ENCODE measurements at places on chromosomes 4 and X.

DNA sequence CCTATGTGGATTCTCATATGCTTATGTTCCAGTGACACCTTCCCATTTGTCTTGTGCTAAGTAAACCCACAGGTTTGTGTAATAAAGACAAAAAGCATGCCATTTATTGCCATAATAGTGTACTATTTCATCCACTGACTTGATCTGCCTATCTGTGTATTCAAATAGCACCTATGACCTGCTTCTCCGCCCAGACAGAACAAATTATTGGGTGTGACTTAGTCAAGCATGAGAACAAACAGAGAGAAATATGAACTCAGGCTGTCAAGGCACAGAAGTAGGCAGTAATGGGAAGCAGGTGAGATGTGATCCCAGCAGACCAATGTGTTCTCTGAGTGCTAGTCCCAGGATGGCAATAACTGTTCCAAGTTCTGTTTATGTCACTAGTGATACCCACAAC lies 25.4 kb downstream of the ELOVL6 start:
- no peak for DNase-seq

DNA sequence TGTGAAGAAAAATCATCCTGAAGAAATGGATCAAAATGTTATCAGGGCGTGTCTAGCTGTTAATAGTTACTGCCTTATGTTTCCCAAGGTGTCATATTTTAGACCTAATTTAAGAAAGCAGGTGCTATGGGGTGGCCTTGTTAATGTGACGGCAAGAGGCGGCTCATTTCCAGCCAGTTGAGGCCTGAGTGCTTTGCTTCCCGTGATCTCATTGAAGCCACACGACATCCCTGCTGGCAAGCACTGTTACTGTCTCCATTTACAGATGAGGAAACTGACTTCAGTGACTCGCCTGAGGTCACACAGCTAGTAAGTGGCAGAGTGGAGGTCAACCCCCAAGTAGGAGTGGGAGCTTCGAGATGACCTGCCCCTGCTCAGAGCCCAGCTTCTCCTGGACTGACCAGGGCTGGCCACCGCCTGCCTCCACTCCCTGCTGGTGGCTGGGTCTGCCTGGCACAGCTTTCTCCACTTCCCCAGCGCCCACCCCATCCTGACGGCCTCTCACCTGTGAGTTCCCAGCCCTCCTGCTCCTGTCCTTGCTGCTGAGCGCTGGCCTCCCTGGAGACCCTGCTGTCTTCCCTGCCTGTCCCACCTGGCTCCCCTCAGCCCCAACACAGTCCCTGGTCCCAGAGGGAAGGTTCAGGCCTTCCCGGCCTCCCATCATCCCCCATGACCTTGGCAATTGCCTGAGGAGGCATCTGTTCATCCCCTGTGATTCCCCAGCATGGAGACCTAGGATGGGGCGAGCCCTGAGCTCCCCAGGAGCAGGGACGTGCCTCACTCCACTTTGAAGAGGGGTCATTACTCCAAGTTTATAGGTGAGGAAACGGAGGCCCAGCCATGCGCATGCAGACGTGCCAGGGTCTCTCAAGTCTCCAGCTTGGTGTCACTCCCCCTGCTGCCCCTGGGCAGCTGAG lies 47.7 kb upstream of the SORCS2 start:
- DNase-seq, result no peak

GRCh38 chr4:17577665-17578481 lies 875 bp downstream of the LAP3 start:
- DNase-seq, result no peak

DNA sequence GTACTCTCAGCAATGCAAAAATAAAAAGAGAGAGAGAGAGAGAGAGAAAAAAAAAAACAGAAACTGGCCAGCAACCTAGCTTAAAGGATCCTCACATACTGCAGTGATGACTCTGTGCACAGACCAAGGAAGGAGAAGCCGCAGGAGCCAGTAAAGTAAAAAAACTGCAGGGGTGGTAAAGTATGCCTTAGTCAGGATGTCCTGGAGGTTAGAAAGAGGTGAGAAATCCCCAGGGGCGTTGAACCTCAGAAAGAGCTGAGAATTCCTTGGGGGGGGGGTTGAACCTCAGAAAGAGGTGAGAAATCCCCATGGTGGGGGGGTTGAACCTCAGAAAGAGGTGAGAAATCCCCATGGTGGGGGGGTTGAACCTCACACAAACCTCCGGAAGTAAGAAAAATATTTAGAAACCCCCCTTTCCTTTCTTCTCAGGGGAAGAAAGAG lies 48.0 kb downstream of the MAGEA9 start:
- no peak for DNase-seq

GRCh38 chr4:142778430-142778829 lies 67.7 kb downstream of the INPP4B start:
- DNase-seq, result no peak

DNA sequence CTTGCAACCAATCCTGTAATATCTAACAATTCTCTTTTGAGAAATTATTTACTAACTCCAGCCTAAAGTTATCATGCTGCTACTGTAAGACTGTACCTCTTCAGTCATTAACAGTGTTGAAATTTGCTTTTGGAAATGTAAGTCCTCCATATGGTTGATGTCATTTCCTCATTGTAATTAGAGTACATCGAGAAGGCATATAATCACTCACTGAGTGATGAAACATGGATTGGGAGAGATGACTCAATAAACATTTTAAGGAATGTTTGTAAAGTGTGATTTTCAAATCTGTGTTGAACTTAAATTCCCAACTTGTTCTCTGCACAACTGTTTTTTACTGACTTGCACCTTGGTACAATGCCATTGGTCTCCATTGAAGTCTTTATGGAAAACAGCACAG lies 61.2 kb downstream of the HMGB2 start:
- no peak for DNase-seq

- DNase-seq, result no peak
Measured at GRCh38 chrX:154540897-154541535, 5.6 kb downstream of the G6PD start.

DNA sequence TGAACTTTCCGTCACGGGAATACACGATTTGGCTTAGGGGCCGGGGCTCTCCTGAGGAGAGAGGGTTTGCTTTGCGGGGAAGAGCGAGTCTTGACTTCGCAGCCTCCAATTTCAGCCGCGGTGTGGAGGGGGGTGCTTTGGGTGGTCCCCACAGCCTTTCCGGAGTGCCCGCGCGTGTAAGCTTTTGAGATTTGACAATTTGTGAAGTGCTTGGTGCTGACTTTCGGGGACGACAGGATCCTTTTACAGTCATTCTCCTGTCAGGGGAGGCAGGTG lies 355 bp downstream of the SCML1 start:
- DNase-seq, result no peak

DNA sequence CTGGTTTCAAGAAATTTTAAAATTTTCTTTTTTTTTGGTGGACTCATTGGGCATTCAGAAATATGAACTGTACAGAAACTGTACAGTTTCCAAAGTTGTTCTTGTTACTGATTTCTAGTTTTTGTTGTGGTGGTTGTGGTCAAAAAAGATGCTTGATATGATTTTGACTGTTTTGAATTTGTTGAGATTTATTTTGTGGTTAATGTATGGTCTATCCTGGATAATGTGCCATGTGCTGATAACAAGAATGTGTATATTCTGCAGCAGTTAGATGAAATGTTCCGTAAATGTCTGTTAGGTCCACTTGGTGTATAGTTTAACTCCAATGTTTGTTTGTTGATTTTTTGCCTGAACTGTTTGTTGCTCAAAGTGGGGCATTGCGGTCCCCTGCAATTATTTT lies 127.6 kb upstream of the NUDT6 start:
- DNase-seq, result no peak

DNA sequence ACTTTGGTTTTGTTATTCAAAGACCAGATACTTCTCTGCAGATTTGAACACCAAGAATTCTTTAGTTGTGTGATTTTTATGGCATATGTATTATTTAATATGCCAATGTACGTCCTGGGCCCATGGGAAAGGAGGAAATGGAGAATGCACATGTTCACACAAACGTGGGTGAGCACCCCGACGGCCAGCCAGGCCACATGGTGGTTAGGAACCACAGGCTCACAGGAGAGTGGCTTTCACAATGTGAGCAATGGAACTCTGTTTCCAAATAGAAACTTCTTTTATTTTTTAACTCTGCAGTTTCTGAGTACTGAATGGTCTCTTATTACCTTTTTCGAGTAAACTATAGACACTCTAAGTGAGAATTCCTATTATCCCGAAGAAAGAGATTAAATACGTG lies 58.0 kb upstream of the UNC5C start:
- DNase-seq, result no peak

- DNase-seq, result no peak
Measured at GRCh38 chr4:15322006-15322405, 105.8 kb upstream of the C1QTNF7 start.

DNA sequence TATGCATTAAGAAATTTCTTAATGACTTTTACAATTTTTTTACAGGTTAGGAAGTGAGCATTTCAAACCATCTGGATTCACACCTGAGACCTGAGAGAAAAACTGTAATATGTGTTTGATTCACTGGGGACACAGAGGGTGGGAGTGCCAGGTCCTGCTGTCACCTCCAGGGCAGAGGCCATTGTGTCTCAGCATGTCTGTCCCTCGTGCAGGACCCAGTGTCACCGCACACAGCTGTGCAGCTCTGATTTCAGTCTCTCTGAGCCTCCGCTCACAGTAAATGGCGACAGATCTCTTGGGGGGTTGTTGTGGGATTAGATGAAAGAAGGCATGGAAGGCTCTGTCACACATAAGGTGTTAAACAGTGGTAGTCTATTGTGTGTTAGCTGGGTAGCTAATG lies 23.0 kb upstream of the CLDN24 start:
- no peak for DNase-seq

GRCh38 chr4:109435635-109436034 lies 2.0 kb downstream of the SEC24B start:
- no peak for DNase-seq

- DNase-seq, result no peak
Measured at GRCh38 chr4:41141900-41142299, 72.4 kb downstream of the APBB2 start.

All from D721Med (cell line).